ENCODE measurements at places on chromosomes 6 and 20.

DNA sequence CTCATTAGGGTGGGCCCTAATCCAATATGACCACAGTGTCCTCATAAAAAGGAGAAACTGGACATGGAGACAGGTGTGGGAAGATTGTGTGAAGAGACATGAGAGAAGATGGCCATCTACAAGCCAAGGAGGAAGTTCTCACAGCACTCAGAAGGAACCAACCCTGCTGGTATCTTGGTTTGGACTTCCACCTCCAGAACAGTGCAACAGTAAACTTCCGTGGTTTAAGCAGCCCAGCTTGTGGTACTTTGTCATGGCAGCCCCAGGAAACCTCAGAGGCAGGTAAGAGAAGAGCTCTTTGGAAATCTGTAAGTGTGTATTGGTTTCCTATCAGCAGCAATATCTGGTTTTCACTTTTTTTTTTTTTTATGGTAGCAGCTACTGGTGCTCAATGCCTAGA, 16.5 kb upstream of the CNKSR3 start:
- no peak for DNase-seq

- no peak for DNase-seq
Measured at GRCh38 chr20:31835977-31836852, 9.2 kb downstream of the FOXS1 start.

- no peak for DNase-seq
Measured at GRCh38 chr6:138920906-138921305, 67.1 kb downstream of the REPS1 start.

- no peak for DNase-seq
Measured at GRCh38 chr6:168737481-168737880, 296.5 kb downstream of the SMOC2 start.

- peak; percentile 3 for DNase-seq
Measured at GRCh38 chr6:69866351-69866769, at the start of gene COL19A1. Gene COL19A1 (plus strand): TSS chr6:69866556. CDS start chr6:69879568, 13,012 bp downstream.

GRCh38 chr20:51995551-51995951, 193.2 kb upstream of the SALL4 start:
- DNase-seq: no peak

GRCh38 chr6:49205526-49205925, 257.5 kb downstream of the MMUT start:
- DNase-seq: no peak

DNA sequence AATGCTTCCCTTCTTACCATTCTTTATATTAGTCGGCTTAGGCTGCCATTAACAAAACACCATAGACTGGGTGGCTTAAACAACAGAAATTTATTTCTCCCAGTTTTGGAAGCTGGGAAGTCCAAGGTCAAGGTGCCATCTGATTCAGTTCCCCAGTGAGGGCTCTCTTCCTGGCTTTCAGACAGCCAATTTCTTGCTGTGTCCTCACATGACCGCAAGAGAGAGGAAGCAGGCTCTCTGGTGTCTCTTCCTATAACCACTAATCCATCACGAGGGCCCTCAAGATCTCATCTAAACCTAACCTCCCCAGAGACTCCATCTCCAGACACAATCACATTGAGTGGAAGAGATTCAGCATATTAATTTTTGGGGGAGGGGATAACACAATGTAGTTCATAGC, 193.0 kb upstream of the SGK1 start:
- no peak for DNase-seq

DNA sequence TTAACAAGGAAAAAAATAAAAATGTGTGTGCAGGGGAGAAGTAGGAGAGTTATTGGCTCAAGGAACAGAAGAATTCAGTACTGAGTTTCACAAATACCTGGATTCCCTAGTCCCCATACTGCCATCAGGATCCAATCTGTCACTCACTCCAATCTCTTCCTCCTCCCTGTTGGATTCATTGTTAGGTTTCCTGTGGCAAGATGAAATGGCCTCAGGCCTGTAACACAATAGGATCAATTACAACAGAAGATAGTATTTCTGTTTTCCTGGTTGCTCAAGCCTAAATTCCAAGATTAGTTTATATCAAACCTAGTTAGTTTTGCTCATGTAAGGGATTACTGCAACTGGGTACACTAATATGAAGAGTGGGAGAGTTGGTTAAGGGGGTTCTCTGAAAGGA, 24.4 kb downstream of the HCRTR2 start:
- DNase-seq: no peak

DNA sequence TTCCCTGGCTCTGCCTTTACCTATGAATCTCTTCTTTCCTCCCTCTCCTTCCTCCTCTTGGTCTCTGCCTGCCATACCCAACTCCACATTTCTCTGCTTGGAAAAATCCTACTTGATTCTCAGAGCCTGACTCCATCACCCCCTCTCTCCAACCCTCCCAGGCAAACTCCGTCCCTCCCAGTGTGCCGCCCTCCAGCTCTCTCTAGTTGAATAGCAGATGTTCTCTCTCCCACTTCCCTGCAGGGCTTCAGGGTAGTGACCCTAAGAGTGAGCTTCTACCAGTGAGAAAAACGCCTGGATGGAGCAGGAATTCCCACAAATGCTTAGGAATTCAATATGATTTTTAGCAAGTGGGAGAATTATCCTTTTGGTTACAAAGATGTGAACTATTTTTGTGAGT, 141.6 kb downstream of the MTHFD1L start:
- DNase-seq: no peak

GRCh38 chr6:14451594-14452374, 334.2 kb downstream of the CD83 start:
- no peak for DNase-seq

GRCh38 chr20:44433751-44434538, 41.7 kb upstream of the TTPAL start:
- no peak for DNase-seq

DNA sequence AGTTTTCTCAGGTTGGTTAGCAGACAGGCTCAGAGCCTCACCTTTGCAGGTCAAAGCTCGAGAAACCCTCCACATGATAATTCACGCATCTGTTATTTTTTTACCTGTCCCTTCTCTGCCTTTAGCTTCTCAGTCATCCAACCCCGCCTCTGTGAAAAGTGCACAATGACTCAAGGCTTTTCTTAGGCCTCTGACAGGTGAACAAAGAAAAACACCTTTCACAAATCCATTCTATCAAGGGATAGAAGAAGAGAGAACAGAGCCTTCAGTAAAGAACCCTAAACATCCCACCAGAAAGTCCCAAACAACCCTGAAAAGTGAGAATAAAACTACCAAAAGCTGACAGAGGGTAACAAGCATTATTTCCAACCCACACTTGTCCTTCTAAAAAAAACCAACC, 178.2 kb downstream of the GJA10 start:
- DNase-seq: no peak

- DNase-seq: no peak
Measured at GRCh38 chr6:71220466-71220865, 68.1 kb upstream of the OGFRL1 start.

DNA sequence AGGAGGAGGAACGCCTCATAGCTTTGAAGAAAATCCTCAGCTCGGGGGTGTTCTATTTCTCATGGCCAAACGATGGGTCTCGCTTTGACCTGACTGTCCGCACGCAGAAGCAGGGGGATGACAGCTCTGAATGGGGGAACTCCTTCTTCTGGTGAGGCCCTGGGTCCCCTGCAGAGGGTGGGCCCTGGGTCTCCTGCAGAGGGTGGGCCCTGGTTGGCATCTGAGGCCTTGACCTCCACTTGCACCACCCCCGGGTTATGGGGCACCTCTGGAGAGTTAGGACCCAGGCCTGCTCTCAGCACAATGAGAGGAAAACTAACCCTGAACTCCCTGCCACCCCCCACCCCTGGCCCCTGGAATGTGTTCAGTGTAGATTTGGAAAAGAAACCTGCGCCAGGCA, 47.2 kb downstream of the SYNJ2 start:
- no peak for DNase-seq

GRCh38 chr6:65627015-65627414, 80.0 kb downstream of the EYS start:
- no peak for DNase-seq

DNA sequence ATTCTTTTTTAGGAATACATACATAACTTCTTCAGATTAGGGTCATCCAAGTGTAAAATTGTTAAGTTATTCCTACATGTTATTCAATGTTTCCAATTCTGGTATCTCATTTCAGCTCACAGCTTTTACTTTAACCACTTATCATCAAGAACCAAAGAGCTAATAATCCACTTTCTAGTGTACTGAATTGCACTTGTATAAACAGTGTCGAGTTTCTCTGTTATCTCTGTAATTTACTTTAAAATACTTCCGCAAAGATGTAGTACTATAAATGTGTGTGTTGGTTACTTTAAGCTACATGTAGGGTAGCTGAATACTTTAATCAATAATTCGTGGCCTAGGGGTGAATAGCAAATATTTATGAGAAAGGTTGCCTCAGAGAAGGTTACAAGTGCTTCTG, 8.8 kb upstream of the GJA1 start:
- DNase-seq: no peak

DNA sequence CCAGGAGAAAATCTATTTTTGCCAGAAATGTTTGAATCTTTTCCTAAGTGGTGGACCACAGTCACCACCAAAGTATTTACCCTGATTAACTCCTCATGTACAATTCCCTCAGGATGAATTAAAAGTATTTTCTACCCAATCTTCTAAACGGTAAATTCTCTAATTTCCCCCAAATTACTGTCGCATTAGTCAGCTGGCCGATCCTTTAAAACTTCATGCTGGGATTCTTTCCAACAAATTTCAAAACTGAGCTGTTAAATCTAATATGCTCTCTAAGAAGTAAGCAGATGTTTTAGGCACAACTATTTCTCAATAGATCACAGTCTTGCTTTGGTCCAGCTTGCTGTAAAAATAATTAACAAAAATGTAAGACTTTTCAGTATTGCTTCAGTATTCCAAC, 447.2 kb downstream of the FRK start:
- DNase-seq: no peak

DNA sequence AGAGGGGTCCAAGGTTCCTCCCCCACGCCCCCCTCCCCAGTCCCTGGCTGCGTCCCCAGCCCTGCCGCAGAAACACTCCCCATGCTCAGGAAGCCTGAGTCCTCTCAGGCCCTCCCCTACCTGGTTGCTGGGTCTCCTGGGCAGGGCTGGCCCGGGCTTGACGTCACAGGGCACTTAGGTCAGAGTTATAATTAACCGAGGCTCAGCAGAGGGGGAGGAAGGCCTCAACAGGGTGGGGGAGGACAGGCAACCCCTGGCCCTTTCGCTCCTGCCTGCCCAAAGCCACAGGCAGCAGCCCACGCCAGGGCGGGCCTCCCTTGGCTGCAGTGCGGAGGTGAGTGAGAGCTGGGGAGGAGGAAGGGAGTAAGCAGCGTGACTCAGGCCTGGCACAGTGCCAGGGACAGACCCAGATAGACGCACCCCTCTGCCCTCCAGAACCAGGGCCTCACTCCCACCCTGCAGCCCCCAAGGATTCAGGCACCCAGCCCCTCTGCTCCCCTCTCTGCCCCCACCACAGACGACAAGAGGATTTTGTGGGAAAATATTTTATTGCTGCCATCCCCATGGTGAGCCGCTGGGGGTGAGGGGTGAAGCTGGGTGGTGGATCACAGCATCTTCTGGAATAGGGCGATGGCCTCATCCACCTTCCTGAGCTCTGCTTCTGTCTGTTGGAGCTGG, at the start of gene VWA7:
Gene VWA7 (minus strand): TSS at position 340 of the 678 bp plus-strand sequence. CDS start 549 bp downstream, outside the sequence.
- DNase-seq: no peak

- DNase-seq: no peak
Measured at GRCh38 chr6:82568290-82568993, 204.8 kb downstream of the TPBG start.

DNA sequence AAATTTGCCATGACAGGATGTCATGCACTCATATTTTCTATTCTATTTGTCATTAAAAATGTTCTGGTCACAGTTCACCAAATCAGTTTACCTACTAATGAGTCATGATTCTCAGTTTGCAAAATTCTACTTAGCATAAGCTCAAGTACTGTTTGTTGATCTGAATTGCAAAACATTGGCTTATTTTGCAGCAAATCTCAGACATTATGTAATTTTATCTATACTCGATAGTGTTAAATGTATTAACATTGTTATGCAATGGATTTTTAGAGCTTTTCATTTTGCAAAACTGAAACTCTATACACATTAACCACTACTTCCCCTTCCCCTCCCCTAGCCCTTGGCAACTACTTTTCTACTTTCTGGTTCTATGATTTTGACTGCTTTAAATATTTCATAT, 213.8 kb upstream of the ZFP64 start:
- DNase-seq: no peak

GRCh38 chr20:17457588-17458190, 73.5 kb downstream of the BFSP1 start:
- DNase-seq: no peak

DNA sequence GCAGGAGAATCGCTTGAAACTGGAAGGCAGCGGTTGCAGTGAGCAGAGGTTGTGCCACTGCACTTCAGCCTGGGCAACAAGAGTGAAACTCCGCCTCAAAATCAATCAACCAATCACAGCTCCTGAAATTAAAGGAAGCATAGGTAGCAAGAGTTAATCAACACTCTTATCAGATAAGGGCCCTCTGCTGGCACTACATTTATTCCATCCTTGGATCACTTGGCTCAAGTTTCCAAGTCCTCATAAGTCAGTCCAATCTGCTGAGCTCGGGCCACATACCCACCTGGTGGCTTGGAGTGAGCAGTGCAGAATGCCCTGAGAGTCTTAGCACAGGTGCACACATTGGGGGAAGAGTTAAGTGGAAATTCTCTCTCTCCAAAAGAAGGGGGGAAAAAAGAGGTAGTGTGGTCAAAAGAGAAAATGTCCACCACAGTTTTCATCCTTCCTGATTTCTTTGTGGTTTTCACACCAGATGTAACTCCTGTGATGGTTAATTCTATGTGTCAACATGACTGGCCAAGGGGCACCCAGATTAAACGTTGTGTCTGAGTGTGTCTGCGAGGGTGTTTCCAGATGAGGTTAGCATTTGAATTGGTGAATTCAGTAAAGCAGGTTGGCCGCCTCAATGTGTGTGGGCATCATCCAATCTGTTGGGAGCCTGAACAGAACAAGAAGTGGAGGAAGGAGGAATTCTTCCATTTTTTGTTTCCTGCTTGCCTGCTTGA, 14.2 kb upstream of the FAM8A1 start:
- no peak for DNase-seq

GRCh38 chr6:170036916-170037315, 254.0 kb downstream of the DLL1 start:
- DNase-seq: no peak

- no peak for DNase-seq
Measured at GRCh38 chr6:136587527-136587926, 37.3 kb upstream of the MAP7 start.

- no peak for DNase-seq
Measured at GRCh38 chr6:391559-392440, at the start of gene IRF4. Gene IRF4 (plus strand): TSS chr6:391752. CDS start chr6:393153, 1,401 bp downstream.

GRCh38 chr20:13543783-13544182, 94.9 kb downstream of the TASP1 start:
- no peak for DNase-seq

GRCh38 chr6:9437836-9438235, 977.0 kb downstream of the TFAP2A start:
- DNase-seq: no peak

All from esophagus squamous epithelium (tissue), 5 donors.